CD4-positive, alpha-beta T cell treated with Interleukin-12 subunit alpha and Interleukin-12 subunit beta, for 1 hour (primary cell): ENCODE measurements at places on chromosomes 16 and 17.

DNA sequence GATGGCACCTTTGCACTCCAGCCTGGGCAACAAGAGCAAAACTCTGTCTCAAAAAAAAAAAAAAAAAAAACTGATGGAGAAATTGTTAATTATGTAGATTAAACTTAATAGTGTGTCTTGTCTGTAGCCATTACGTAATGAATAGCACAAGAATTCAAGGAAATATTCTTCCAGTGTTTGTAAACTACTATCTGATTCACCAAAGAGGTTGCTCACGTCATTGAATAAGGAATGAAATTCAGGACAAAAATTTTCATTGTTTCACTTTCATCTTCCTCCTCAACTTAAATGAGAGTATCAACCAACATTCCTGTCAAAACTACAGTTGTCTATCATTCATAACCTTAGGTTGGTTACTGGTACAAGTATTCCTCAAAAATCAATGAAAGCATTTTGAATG is 30.7 kb upstream of the MYO18A start:
- no peak for DNase-seq

DNA sequence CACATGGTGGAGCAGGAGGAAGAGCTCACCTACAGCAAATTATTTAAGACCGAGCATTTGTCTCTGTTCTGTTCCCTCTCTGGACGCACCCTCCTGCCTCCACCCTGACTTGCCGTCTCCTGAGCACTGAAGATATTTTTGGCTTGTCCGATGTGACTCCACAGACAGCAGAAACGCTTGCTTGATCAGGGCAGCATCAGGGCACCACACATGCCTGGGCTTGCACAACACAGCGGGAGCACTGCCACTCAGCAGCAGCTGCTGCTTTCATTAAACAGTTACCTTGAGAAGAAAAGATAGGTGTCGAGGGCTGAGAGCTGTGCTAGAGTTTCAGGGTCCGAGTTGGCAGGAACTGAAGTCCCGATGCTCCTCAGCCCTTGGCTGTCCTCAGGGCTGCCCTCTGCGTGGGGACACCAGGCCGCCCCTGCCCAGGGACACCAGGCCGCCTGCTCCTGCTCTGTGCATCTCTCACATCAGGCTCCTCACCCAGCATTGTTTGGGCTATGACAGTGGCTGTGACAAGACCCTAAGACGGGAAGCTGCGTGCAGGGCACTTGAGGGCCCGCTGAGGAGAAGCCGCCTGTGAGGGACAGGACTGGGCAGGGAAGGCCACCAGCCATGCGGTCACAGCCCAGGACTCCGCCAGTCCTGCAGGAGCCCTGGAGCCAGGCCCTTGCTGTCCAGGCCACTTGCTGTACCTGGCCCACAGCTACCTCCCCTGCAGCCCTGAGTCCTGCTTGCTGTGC is 21.3 kb upstream of the CDH15 start:
- no peak for DNase-seq

DNA sequence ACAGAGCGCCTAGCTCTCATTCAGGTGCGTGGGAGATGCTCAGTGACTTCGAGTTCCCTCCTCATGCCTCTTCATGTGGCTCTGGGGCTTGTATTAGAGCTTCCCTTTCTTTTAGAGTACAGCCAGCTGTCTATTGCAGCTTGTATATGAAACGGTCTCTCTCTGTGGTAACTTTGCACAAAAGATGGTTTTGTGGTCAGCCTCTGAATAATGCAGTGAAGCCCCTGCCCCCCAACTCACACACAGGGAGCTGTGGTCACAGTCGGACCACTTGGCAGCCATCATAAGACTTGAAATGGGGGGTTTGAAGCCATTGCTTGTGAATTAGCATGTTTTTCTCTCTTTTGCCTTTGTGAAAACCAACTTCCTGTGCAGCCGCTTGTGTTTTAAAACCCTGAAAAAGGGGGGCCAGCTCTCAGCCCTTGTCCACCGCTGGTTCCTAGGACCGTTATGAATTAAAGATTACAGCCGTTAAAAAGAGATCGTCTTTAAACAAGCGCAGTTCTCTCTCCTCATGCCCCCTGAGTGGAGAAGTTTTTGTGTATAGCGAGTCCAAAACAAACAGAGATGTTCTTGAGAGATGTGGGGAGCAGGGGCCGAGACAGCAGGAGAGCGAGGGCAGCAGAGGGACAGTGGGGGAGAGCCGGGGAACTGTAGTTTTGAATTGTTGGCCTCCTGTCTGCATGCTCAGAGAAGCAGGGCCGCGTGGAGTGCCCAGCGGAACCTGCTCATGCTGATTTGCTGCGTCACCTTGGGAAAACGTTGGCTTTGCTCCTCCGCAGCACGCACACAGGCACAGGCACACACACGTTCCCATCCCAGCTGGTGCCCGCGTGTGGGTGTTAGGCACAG is 199.0 kb downstream of the MSI2 start:
- peak; percentile 43 for DNase-seq

GRCh38 chr17:9776911-9777310 is 14.5 kb downstream of the DHRS7C start:
- DNase-seq, result no peak

- DNase-seq, result no peak
Observed at GRCh38 chr17:79558091-79558900, 52.6 kb downstream of the RBFOX3 start.

DNA sequence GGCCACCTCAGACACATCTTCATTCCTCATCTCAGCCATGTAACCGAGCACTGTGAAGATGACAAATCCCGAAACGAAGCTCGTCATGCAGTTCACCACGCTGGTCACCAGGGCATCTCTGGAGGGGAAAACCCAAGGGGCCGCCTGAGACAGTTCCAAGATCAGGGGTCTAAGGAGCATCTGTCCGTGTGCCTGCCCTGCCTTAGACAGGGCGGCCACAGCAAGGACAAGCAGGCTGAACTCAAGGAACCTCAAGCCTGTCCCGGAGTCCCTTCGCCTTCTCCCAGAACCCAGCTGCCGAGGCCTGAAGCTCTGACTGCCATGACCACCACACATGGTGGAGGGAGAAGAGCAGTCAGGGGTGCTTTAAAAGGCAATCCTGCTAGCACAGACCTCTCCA is 22.7 kb downstream of the SLC6A4 start:
- no peak for DNase-seq

GRCh38 chr17:18889658-18890057 is 31.7 kb downstream of the PRPSAP2 start:
- DNase-seq, result no peak
